ENCODE measurements at places on chromosomes 1 and 21.

GRCh38 chr1:31497601-31498000, 78.7 kb upstream of the TINAGL1 start:
- no peak for DNase-seq

GRCh38 chr1:44602634-44603628, 71.3 kb downstream of the TMEM53 start:
- no peak for DNase-seq

DNA sequence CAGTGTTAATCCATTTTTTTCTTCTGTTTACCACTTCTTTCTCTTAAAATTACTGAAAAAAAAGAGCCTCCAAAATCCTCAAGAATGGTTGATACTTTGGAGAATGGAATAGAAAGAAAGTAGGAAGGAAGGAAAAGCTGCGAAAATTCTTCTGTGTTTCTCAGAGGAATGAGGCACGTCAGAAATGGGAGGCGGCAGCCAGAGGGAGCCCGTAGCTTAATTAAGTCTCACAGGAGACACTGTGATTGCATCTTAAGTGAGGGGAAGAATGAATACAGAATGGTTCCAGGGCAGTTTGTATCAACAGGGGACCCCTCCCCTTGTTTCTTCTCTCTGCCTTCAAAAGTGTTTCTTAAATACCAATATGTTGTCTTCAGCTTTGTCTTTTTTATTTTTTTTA, 1099.5 kb downstream of the PLA2G4A start:
- DNase-seq: peak; percentile 29

- no peak for DNase-seq
Measured at GRCh38 chr21:46163380-46163779, 8.0 kb upstream of the FTCD start.

GRCh38 chr1:77642941-77643340, 39.5 kb downstream of the ZZZ3 start:
- no peak for DNase-seq

DNA sequence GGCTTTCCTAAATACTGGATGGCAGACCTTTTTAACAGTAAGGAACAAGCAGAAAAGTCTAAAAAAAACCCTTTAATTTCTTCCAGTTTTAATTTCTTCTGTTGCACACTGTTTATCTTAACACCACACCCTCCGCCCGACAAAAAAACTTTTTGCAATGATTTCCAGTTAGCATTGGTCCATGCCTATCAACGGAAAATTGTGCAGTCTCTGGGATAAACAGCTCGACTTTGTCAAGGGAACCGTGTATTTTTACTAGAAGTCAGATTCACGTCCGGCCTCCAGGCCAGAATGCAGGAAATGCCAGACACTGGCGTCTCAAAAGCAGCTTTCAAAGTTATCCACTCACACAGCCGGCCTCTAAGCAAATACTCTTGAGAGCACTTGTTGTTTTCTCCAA, 378 bp upstream of the NUP210L start:
- no peak for DNase-seq

DNA sequence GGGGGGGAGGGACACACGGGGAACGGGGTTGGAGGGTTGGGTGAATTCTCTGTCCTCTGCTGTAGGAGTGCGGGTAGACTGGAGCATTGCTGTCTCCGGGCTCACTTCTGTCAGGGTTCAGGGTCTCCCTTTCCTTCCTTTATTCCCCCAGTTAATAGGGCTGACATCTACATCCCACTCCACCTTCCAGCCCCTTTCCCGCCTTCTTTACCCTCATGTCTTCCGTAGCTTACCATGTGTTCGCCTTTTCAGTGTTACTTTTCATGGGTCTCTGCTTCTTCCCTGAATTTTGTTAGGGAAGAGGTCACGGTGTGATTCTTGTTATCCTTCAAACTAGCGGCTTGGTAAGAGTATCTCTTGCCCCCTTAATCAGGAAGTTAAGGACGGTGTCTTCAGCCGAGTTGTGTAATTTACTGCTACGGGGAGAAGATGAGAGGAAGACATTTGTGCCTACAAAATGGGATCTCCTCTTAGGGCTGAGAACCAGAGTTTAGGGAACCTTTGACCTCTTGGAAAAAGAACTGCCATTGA, 917 bp downstream of the RAP1A start:
- no peak for DNase-seq

GRCh38 chr1:25718732-25719131, 81.3 kb upstream of the SELENON start:
- DNase-seq: no peak

- no peak for DNase-seq
Measured at GRCh38 chr1:53321366-53321765, 6.5 kb downstream of the LRP8 start.

- no peak for DNase-seq
Measured at GRCh38 chr1:2934642-2935081, 86.6 kb upstream of the ACTRT2 start.

- no peak for DNase-seq
Measured at GRCh38 chr1:196550731-196551130, 57.5 kb downstream of the KCNT2 start.

- DNase-seq: no peak
Measured at GRCh38 chr1:106200711-106201110, 855.8 kb upstream of the PRMT6 start.

- no peak for DNase-seq
Measured at GRCh38 chr1:199858856-199859255, 168.7 kb upstream of the NR5A2 start.

DNA sequence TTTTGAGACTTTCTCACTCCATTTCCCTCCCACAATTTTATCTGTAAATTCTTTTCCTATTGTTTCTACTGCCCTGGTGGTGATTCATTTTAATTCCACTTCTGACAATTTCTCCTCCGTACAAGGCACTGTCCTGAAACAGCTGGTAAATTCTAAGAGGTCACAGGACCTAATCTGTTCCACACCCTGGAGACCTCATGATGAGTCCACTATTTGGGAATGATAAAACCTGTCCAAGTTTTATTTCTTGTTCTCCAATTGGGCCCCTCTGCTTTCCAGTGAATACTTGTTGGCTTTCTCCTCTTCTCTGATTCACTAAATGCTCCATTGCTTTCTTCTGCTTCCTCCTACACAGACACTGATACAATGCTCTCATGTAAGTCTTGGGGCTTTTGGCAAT, 343.1 kb upstream of the DUSP10 start:
- DNase-seq: no peak

DNA sequence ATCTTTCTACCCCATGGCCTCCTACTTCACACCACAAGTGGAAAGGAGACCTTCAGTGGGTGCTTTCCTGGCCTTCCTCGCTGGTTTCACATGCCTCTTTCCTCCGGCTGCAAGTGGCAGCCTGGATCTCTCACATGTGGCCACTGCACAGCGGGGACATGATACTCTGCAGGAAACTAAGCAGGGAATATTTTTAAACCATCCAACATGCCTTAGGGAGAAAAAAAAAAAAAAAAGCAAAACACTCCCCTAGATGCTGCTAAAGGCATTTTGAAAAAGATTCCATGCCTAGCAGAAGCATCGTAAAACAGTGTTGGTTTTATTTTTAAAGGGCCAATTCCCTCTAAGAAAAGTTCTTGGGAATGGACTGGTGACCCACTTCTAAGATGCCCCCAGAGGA, 12.2 kb upstream of the GJA5 start:
- DNase-seq: no peak

DNA sequence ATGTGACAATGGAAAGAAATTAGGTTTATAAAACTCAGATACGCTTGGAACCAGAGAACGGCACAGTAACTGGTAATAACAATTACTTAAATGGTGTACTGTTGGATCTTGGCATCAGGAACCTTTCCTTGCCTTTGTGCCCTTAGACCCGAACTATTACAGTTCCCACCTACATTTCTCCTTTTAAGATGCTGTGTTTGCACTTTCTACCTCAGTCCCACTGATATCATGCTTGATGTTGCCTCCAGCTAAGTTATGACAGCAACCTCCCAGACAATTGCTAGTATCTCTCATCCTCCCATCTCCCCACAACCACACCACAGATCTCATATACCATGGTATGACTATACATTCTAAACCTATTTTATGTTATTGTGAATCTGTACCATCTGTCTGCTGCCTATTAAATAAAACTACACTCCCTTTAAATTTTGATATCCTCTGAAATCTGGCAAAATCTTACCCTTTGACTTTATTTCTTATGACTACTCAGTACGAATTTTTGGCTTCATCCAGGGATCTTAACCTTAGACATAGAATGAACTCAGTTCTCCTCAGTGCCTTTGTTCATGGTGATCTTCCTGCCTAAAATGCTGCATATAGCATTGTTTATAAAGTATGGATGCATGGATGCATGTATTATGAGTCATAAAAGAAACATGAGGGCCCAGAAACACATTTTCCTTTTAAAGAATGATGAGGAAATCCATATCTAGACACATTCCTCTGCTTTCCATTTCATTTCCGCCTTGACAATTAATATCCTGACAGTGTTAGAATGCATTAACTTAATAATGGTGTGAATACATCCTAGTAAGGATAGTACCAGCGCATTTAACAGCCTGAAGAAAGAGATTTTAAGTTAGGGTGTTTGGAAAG, 64.1 kb downstream of the LRRC8D start:
- DNase-seq: no peak

GRCh38 chr1:234214129-234214910, 158.9 kb upstream of the COA6 start:
- no peak for DNase-seq

DNA sequence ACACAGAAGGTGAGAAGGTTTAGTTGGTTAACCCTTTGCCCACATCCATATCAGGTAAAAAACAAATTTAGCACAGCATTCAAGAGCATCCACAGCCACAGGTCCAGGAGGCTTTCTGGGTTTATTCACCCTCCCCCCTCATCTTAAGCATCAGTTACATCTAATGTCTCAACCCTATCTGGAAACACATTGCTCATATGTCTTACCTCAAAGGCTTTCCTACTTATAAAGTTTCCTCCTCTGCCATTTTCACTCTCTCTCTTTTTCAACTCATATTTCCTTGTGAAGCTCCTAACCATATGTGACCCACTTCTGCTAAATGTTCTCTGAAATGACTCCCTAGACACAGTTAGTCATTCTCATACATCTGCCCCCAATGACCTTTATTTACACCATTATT, 47.9 kb upstream of the RUNX1 start:
- DNase-seq: no peak

DNA sequence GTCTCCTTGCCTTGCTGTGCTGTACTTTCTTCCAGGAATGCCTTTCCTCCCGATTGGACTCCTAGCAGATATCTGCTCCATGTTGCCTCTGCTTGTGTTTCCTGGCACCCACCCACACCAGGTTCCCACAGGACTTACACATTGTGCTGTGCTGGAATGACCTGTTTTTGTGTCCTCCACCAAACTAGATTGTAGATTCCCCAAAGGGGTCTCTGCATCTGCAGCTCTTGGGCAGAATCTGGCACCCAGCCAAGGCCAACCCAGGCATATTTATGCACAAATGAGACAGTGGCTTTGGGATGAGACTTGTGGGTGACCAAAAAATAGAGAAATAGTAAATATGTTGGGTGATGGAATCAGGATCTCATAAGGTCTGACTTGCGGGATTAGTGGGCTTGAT, 278.2 kb downstream of the RRAGC start:
- no peak for DNase-seq

DNA sequence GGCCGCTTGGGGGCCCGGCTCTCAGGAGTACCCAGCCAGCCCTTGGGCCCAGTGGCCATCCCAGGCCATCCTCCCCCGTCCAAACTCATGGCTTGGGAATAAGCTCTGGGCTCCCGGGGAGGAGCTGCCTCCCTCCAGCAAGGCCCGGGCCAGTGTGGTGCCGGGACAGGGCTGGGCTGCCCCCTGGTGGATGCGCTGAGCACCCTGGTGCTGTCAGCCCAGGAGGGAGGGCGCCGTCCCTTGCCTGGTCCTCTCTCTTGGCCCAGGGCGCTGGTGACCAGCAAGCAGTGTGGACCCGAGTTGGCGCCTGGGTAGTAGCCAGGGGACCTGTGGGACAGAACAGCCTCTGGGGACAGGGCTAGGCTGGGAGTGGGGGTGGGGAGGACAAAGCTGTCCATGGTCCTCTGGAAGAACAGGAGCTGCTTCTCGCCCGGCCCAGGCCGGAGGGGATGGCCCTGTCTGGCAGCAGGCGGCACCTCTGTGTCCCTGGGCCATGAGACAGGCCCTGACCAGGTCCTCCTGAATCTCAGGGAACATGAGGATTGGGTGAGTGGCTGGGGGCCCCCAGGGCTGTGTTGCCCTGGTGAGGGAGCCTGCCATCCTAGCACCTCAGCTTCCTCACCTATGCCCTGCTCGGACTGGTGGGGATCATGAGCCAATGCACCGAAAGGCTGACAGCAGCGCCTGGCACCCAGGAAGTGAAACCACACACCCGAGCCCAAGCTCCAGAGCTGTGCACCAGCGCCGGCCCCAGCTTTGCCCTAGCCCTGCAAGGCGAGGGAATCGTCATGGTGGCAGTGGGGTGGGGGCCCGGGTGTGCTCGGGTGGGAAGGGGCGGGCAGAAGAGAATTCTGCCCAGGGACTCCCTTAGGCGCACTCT, 9.4 kb downstream of the MORN1 start:
- DNase-seq: no peak

GRCh38 chr1:204514828-204515227, 1.4 kb upstream of the MDM4 start:
- no peak for DNase-seq

- DNase-seq: peak; percentile 27
Measured at GRCh38 chr1:19921310-19921709, 2.1 kb downstream of the PLA2G2E start.

DNA sequence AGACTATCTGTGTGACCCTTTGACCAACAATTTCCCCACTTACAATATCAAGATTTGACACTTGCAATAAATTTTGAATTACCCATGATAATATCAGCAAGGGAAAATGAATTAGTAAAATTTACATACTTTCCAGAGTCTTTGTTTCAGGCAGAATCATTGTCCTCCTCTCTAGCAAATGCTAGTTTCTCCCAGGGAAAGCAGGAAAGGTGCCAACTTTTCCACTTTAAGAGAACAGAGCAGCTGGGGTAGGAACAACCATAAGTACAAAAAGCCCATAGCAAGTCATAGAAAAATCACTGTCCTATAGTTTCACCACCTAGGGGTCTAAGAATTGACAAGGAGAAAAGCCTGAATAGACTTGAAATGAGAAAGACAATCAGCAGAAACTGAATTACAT, 67.1 kb upstream of the GUCA2B start:
- no peak for DNase-seq

DNA sequence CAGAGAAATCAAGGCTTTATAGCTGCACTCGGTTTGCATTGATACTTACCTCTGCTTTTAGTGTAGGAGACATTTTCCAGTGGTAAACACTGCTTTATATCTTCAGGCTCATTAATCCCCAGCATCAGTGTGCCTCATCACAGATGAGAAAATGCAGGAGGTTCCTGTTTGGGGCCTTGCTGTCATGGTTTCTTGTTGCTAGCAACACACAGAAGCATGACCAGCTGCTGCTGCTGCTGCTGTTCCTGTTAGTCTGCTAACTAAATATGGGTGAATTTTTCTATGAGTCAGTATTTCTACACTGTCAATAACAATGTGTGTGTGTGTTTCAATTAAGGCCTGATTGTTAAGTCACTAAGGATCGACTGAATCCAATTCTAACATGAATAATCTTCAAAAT, 85.8 kb upstream of the RGS1 start:
- DNase-seq: no peak

- DNase-seq: peak; percentile 74
Measured at GRCh38 chr1:58903514-58904298, 119.9 kb upstream of the JUN start.

- DNase-seq: no peak
Measured at GRCh38 chr1:9732123-9732971, 80.8 kb downstream of the PIK3CD start.

GRCh38 chr1:220511179-220511578, 16.8 kb upstream of the MARK1 start:
- no peak for DNase-seq

Data from NCI-H1436 (cell line).